ENCODE measurements at places on chromosomes 5 and 9.

DNA sequence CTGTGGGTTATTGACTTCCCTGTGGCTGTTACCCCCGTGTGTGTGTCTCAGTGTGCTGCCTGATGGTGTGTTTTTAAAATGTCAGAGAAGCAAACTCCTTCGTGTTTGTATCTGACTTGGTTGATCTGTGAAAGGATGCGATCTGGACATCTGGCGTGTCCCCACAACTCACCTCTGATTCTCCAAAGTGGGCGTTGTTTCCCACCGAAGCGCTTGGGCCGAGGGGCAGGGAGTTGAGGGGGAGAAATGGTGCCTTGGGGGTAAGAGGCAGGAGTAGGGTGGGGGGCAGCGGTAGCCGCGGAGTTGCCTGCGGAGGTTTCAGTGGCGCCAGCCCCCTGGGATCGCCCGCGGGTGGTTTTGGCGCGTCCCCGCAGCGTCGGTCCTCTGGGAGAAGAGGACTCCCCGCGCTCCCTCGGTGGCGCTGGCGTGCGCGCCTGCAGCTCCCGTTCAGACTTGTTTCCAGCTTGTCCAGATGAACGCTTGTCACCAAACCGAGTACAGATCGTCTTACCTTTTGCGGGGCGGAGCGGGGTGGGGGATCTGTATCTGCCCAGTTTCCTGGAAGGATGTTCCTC is 1.1 kb downstream of the MAST4 start:
- DNase-seq = no peak

DNA sequence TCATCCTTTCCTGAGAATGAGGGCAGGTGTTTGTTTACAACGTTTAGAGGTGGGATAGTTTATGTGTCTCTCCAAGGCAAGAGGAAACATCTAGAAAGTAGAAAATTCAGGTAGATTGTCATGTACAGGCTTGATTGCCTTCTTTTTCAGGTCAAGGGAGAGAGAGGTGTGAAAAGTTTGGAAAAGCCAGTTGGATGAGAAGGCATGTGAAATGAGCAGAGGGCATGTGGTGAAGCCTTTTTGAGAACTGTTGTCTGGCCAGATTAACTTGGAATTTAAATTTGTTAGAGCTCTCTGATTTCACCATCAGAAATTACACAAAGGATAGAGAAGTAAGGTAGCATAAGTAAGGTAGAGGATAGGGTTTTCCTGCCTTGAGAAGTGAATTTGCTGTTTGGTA is 74.6 kb downstream of the SNX24 start:
- no peak for DNase-seq

- DNase-seq = no peak
These were observed 2.9 kb downstream of the RPS23 start for GRCh38 chr5:82275216-82275664.

DNA sequence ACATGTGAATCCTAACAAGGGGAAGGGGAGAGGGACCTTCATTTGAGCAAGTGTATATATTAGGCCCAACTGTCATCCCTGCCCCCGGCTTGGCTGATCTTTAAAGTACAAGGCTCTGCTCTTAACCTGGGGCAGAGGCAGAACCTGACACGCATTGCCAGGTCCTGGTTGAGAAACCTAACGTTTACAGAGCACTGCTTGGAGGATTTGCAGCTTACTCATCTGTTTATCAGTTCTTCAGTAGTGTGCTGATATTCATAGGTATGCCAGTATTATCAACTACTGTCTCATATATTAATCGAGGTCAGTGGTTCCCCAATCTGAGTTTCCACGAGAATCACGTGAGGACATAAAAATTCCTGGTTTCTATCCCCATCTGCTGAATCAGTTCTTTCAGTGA is 50.4 kb downstream of the ACO1 start:
- DNase-seq = no peak

GRCh38 chr9:97568461-97569275 is 64.5 kb downstream of the TSTD2 start:
- DNase-seq = no peak

- DNase-seq = no peak
These were observed 31.7 kb downstream of the HSDL2 start for GRCh38 chr9:112411626-112412027.

- no peak for DNase-seq
These were observed 8.8 kb downstream of the KDM4C start for GRCh38 chr9:6766606-6767005.

DNA sequence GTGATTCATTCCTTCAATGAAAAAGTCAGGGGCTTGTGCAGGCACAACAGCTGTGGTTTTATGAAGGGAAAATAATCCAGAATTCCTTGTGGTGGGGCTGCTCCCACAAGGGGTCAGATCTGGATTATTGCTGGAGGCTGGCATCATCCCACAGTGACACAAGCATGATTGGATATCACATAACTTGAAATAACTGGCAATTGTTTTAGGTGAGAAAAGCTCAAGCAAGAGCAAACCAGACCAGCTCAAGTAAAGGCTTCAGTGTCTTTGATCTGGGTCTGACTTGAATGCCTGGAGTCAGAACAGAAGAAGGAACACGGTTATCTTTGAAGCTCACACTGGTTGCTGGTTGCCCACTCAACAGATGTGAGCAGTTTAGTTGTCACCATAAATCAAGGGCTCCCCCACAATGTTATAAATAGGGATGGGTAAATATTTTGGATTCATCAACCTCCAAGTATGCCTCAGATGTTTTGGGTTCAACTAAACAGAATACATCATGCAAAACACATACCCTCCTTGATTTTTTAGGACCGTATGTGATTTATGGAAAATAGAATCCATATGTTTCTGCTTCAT is 3.1 kb upstream of the ZNF474 start:
- DNase-seq = no peak

- DNase-seq = no peak
These were observed 20.3 kb downstream of the CAMSAP1 start for GRCh38 chr9:135887021-135887507.

DNA sequence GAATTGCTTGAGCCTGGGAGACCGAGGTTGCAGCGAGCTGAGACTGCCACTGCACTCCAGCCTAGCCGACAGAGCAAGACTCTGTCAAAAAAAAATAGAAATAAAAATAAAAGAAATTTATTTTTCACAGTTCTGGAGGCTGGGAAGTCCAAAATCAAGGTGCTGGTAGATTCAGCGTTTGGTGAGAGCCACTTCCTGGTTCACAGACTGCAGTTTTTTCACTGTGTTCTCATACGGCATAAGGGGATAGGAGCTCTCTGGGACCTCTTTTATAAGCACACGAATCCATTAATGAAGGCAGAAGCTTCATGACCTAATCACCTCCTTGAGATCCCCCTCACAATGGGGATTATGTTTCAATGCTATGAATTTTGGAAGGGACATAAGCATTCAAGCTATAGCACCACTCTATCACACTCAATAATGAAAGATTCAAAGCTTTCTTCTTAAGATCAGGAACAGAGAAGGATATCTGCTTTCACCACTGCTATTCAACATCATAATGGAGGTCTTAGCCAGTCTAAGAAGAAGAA is 5.3 kb downstream of the PJA2 start:
- DNase-seq = no peak

- DNase-seq = no peak
These were observed 86.4 kb downstream of the ADRB2 start for GRCh38 chr5:148912714-148913398.

- no peak for DNase-seq
These were observed 52.9 kb upstream of the SSBP2 start for GRCh38 chr5:81803812-81804211.

DNA sequence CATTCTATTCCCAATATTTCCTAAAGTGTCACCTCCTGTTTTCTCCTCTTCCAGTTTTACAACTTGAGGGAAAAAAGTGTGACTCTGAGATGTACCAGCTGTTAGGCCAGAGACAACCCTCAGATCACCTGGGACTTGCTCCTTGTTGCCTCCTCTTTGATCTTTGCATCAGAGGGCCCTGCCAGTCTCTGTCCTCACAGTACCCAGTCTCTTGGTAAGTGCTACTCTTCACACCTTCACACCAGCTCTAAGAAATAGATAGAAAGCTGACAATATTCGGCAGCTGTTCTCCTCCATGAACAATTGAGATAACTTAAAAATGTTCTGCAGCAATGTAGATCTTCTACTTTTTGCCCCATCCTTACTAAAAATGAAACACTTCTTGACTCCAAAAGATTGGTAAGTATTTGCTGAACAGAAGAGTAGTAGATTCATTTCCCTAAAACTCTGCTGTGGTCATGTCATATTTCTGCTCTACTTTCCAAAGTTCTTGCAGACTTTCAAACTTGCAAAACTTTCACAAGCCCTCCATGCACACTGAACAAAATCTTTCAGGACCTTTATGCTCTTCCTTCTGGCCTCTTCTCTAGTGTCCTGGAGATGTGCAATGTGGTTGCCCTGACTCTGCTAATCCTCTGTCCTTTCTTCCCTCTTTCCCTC is 188.6 kb downstream of the SNX18 start:
- DNase-seq = no peak

- DNase-seq = no peak
These were observed 181.2 kb downstream of the GLIS3 start for GRCh38 chr9:4118666-4119065.

GRCh38 chr9:110753731-110754231 is 85.2 kb downstream of the MUSK start:
- DNase-seq = no peak

DNA sequence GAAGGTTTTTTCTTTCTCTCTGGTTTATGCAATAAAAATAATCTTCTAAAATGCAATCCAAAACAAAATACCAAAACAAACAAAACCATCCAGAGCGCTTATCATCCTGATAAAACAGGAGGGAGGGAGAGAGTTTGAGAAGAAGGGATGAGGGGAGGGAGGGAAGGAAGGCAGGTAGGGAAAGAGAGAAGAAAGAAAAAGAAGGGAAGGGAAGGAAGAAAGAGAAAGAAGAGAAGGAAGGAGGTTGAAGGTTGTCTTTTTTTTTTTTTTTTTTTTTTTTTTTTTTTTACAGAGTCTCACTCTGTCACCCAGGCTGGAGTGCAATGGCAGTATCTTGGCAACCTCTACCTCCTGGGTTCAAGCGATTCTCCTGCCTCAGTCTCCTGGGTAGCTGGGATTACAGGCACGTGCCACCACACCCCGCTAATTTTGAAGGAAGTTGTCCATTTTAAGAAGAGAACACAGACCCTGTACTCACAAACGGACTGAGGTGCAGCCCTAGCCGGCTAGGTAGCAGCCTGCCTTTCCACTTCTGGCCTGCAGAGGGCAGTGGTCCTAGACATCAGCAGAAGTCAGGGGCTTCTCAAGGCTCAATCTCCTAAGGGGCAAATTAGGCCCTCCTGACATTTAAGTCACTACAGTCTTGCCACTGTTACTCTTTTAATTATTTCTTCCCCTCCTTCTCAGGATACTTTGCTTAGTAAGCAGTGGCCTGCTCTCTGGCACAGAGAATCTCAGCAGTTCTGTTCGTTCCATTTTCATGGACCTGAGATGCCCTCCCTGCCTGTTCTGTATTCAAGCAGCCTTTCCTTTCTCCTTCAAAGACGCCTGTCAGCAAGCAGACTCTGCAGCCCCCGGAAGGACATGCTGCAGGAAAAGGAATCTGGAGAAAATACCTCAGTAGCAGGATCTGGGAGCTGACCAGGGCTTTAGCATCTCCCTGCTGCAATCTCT is 76.4 kb downstream of the EPB41L4B start:
- DNase-seq = peak; percentile 41

DNA sequence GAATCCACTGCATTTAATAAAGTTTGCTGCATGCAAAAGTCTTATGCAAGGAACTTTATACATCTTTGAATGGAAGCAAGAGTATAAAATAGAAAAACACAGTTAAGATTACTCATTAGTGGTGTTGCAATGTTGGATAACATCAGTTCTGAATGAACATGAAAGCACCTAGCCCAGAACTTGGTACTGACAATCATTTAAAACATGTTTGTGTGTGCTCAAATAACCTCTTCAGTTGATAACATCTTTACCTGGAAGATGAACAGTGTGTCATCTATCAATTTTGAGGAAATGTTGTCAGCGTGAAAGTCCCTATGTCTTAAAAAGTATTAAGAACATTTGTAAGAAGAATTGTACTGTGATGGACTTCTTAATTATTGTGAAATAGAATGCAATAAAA is 370.4 kb upstream of the GRAMD2B start:
- DNase-seq = no peak
